ENCODE measurements at places on chromosomes 3 and 15. TPM values are rescaled to one million over a fixed set of nuclear protein-coding genes. Genes with fewer than 3 reads are reported as not detected.

- no peak for DNase-seq
Measured at GRCh38 chr3:132232231-132232792, 84.9 kb upstream of the ACP3 start.

- peak; percentile 25 for DNase-seq
Measured at GRCh38 chr3:54853573-54854404, 74.1 kb downstream of the LRTM1 start.

DNA sequence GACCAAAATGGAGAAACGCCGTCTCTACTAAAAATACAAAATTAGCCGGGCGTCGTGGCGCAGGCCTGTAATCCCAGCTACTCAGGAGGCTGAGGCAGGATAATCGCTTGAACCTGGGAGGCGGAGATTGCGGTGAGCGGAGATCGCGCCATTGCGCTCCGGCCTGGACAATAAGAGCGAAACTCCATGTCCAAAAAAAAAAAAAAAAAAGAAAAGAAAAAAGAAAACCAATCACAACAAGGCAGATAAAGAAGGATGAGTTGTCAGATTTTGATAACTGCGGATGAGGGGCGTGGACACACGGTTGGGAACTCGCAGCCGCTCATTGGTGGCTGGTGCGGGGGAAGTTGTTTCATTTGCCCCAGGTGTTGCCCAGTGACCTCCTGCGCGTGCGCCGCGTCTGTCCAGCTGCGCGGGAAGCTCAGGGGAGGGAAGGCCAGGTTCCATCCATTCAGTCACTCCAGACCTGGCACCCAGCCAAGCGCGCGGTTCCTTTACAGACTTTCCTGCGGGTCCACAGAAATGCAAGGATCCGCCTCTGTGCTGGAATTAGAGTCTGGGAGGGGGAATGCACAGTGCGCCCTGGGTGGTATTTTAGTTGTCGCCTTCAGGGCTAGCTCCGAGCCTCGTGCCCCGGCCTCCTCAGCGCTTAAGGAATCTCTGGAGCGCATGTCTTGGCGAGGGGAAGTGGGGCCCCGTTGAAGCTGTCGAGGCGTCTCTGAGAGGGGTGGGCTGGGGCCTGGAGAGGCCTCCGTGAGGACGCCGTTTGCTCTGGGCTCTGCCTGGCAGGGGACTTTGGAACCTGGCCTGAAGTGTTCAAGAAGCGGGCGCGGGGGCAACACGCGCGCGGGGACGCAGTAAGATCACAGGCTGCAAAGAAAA is 708 bp upstream of the GCHFR start:
- DNase-seq: peak; percentile 86

The SNX33 gene
- total RNA-seq: 45.7 TPM

The DRD3 gene
- total RNA-seq: not detected

Measured in Peyer's patch (tissue), 4 donors.